Liver (tissue), 10 donors: ENCODE measurements at places on chromosomes 12 and 14. TPM values are rescaled to one million over a fixed set of nuclear protein-coding genes. Genes with fewer than 3 reads are reported as not detected.
A peak's percentile ranks its signal among the peaks of the same experiment; 100 is the strongest.

DNA sequence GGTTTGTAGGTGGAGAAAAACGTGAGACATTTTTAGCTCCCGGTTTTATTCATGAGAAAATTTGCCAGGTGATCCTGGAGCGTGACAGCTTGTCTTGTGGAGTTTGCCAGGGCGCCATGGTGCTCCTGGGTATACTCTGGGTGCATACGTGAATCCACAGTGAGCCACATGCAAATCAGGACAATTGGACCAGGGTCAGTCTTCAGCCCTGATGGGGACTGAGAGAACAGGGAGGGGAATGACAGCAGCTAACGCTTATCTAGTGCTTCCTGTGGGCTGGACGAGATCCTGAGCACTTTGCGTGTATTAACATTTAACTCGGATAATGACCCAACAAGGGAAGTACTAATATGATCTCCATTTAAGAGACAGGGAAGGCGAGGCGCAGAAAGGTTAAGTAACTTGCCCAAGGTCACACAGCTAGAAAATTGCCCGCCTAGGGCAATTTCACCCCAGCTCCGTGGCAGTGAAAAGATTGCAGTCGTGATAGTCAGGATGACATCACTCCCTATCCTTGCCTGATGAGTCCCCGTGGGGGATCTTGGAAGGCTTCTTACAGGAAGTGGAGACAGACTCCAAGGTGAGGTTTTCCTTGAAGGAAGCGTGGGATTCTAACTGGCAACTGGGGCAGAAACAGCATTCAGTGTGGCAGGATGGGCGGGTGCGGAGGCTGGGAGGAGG is 118.4 kb upstream of the NCOR2 start:
- no peak for DNase-seq
- no peak overlapping the region for H3K27ac ChIP-seq
- no peak overlapping the region for H3K4me3 ChIP-seq
- no peaks in the 10 kb centered on the region for H3K36me3 ChIP-seq
- H3K27me3 ChIP-seq, result no peaks in the 10 kb centered on the region

GRCh38 chr14:96039633-96040311 is 610 bp downstream of the C14orf132 start:
- DNase-seq, result no peak
- H3K4me3 ChIP-seq, result peak overlapping the region; percentile 57
- H3K27me3 ChIP-seq, result no peaks in the 10 kb centered on the region
- peaks cover 16% of the 10 kb centered on the region for H3K4me1 ChIP-seq
- H3K36me3 ChIP-seq, result no peaks in the 10 kb centered on the region

DNA sequence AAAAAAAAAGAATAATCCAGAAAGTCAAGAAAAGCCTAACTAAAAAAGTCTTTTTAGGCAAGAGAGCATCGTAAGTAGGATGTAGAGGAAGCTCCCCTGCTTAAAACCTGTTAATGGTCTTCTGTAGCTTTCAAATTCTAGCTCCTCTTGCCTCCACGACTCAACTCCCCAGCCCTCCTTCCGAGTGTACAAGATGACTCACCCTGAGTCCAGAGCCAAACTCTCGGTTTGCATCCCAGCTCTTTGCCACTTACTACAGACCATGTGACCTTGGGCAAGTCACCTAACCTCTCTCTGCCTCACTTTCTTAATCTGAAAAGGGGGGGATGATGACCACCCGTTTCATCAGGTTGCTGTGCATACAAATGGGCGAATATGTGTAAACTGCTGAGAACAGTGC is 460.4 kb downstream of the DPF3 start:
- DNase-seq, result no peak
- peaks cover 5% of the 10 kb centered on the region for H3K27me3 ChIP-seq
- no peaks in the 10 kb centered on the region for H3K36me3 ChIP-seq
- H3K4me3 ChIP-seq, result no peak overlapping the region
- no peak overlapping the region for H3K27ac ChIP-seq

DNA sequence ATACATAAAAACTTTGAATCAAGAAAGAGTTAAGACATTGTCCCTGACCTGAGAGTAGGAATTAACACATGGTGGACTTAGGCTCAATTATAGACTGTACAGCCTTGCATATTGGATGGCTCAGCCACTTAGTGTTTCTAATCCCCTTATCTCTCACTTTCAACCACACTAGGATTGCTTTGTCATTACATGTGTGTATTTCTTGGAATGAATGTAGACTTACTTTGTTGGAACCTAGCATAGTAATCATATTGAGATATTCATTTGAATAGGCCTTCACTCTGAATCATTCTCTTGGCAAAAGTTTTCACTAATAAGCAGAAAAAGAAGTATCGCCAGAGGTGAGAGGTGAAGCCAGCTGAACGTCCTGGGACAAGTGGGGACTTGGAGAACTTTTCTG is 1973.9 kb upstream of the FLRT2 start:
- no peaks in the 10 kb centered on the region for H3K4me1 ChIP-seq
- H3K27ac ChIP-seq, result no peak overlapping the region
- H3K4me3 ChIP-seq, result no peak overlapping the region
- H3K27me3 ChIP-seq, result no peaks in the 10 kb centered on the region
- no peak for DNase-seq

OR4E1 gene
- not detected for polyA plus RNA-seq

GRCh38 chr14:72999316-72999715 is 27.6 kb downstream of the ZFYVE1 start:
- H3K4me3 ChIP-seq, result no peak overlapping the region
- H3K27ac ChIP-seq, result no peak overlapping the region
- peaks cover 34% of the 10 kb centered on the region for H3K36me3 ChIP-seq
- no peaks in the 10 kb centered on the region for H3K4me1 ChIP-seq
- DNase-seq, result no peak

GRCh38 chr12:108868781-108869180 is 11.1 kb upstream of the DAO start:
- H3K36me3 ChIP-seq, result no peaks in the 10 kb centered on the region
- H3K4me3 ChIP-seq, result no peak overlapping the region
- peaks cover 13% of the 10 kb centered on the region for H3K4me1 ChIP-seq
- H3K27ac ChIP-seq, result no peak overlapping the region
